Fibroblast of lung (primary cell): ENCODE measurements at places on chromosomes 11 and 22. TPM values are rescaled to one million over a fixed set of nuclear protein-coding genes. Genes with fewer than 3 reads are reported as not detected.
A peak's percentile ranks its signal among the peaks of the same experiment; 100 is the strongest.

GRCh38 chr11:20835561-20835960 is 166.2 kb downstream of the NELL1 start:
- no peaks in the 10 kb centered on the region for H3K36me3 ChIP-seq
- DNase-seq: no peak
- H3K4me1 ChIP-seq: no peaks in the 10 kb centered on the region

DNA sequence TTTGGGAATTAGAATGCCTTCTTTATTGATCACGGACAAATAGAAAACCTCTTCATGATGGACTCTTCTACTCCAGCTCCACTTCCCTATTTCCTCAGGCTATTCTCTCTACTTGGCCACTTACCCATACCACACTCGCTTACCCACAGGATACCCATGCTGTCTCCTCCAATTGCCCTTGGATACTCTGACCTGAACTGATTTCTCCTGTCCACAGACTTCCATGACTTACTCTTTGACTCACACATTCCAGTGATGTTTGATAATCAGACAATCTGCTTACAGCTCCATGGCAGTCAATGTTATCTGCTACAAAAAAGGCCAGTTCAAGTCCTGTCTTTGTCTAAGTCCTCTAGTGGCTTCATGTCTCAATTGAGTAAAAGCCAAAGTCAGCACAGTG is 292.0 kb upstream of the CTSC start:
- no peaks in the 10 kb centered on the region for H3K27me3 ChIP-seq
- no peak overlapping the region for H3K27ac ChIP-seq
- H3K36me3 ChIP-seq: no peaks in the 10 kb centered on the region
- no peak for DNase-seq

GRCh38 chr11:19474954-19475721 is 234.4 kb upstream of the E2F8 start:
- no peak overlapping the region for H3K4me3 ChIP-seq
- no peaks in the 10 kb centered on the region for H3K36me3 ChIP-seq
- no peak for DNase-seq
- H3K27me3 ChIP-seq: peaks cover 1% of the 10 kb centered on the region
- H3K4me1 ChIP-seq: no peaks in the 10 kb centered on the region

- H3K27me3 ChIP-seq: no peaks in the 10 kb centered on the region
- H3K27ac ChIP-seq: no peak overlapping the region
- H3K4me3 ChIP-seq: no peak overlapping the region
- no peaks in the 10 kb centered on the region for H3K4me1 ChIP-seq
- no peak for DNase-seq
- no peaks in the 10 kb centered on the region for H3K36me3 ChIP-seq
Measured at GRCh38 chr22:47040486-47041270, 278.2 kb downstream of the TBC1D22A start.

Gene MUC5B
- not detected in 2 replicates for total RNA-seq

DNA sequence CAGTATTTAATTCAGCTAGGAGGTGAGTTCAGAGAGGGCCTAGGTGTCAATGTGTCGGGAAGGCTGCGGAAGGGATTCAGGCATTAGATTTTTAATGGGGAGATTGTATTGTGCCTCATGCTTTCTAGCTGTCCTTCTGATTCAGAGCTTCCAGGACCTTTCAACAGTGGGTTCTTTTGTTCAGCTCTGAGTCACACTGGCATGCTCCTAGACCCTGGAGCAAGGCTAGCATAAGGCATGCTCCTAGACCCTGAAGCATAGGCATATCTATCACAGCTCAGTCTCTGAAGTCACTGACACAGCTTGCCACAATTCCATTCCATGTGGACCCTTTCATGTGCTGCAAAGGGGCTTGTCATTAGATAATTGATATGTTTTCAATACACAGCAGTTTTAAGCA is 396.9 kb downstream of the RAB38 start:
- H3K36me3 ChIP-seq: no peaks in the 10 kb centered on the region
- no peak for DNase-seq
- no peak overlapping the region for H3K4me3 ChIP-seq
- no peaks in the 10 kb centered on the region for H3K4me1 ChIP-seq

DNA sequence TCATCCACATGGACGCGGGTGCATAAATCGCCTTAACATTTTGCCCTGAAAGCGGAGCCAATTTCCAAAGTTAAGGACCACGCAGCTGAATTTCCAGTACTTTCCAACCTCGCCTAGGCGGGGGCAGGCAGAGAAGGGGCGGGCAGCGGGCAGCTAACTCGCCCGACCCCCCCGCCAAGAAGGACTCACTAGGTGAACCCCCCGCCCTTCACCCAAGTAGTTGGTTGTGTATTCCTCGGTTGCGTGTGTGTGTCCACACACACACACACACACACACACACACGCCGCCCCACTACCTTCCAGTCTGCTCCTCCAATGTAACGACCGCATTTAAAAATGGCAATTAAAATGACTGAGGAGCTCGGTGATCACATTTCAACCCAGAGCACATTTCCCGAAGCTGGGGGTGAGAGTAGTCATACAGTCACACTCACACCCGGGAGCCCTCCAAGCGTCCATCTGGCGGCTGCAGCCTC is 1.4 kb downstream of the TENM4 start:
- peaks cover 5% of the 10 kb centered on the region for H3K4me1 ChIP-seq
- H3K4me3 ChIP-seq: peak overlapping the region; percentile 83
- H3K27me3 ChIP-seq: no peaks in the 10 kb centered on the region
- peak overlapping the region; percentile 91 for H3K27ac ChIP-seq
- DNase-seq: peak; percentile 51

GRCh38 chr11:6413791-6414201 is 5.1 kb downstream of the APBB1 start:
- H3K27ac ChIP-seq: no peak overlapping the region
- H3K27me3 ChIP-seq: no peaks in the 10 kb centered on the region
- DNase-seq: no peak
- H3K36me3 ChIP-seq: peaks cover 2% of the 10 kb centered on the region
- H3K4me3 ChIP-seq: no peak overlapping the region
- H3K4me1 ChIP-seq: peaks cover 3% of the 10 kb centered on the region

DNA sequence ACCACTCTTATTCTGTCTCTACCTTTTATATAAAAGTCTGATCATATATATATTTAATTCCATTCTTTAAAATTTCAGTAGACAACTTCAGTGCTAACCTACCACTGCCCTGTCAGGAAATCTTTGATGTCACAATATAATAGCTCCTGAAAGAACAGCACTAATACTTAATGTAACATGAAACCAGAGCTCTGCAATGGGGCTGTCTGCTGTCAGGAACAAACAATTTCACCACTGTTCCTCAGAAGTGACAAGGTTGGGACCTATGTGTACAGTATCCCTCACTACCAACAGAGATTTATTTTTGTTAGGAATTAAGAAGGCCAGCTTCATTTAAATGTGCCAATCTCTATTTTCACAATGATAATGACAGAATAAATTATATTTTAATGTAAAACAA is 165.5 kb upstream of the C11orf58 start:
- DNase-seq: no peak
- H3K4me3 ChIP-seq: no peak overlapping the region
- no peaks in the 10 kb centered on the region for H3K36me3 ChIP-seq
- no peaks in the 10 kb centered on the region for H3K4me1 ChIP-seq
- H3K27me3 ChIP-seq: no peaks in the 10 kb centered on the region
- H3K27ac ChIP-seq: no peak overlapping the region

- no peak overlapping the region for H3K27ac ChIP-seq
- H3K27me3 ChIP-seq: no peaks in the 10 kb centered on the region
- DNase-seq: no peak
- H3K4me3 ChIP-seq: no peak overlapping the region
- no peaks in the 10 kb centered on the region for H3K36me3 ChIP-seq
Measured at GRCh38 chr22:16932577-16932976, 75.4 kb downstream of the GAB4 start.

Gene RBMXL2
- under 0.01 TPM in 1 of 2 replicates, not detected in the other for total RNA-seq

GRCh38 chr22:37230673-37231405 is 13.2 kb downstream of the RAC2 start:
- peak; percentile 7 for DNase-seq
- no peak overlapping the region for H3K27ac ChIP-seq
- H3K4me3 ChIP-seq: no peak overlapping the region

DNA sequence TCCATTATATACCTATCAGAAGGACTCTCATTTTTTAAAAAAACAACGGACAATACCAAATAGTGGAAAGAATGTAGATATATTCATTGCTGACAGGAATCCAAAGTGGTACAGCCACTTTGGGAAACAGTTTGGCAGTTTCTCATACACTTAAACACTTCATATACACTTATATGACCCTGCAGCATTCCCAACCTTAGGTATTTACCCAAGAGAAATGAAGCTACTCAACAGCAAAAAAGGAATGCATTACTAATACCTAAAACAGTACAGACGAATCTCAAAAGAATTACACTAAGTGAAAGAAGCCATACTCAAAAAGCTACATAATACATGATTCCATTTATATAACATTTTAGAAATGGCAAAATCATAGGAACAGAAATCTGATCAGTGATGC is 51.5 kb downstream of the RBFOX2 start:
- no peak for DNase-seq
- H3K27ac ChIP-seq: no peak overlapping the region
- no peak overlapping the region for H3K4me3 ChIP-seq
- no peaks in the 10 kb centered on the region for H3K27me3 ChIP-seq
- H3K4me1 ChIP-seq: peaks cover 28% of the 10 kb centered on the region

Gene KIAA0930
- total RNA-seq: 20.5 and 30.9 TPM in 2 replicates

DNA sequence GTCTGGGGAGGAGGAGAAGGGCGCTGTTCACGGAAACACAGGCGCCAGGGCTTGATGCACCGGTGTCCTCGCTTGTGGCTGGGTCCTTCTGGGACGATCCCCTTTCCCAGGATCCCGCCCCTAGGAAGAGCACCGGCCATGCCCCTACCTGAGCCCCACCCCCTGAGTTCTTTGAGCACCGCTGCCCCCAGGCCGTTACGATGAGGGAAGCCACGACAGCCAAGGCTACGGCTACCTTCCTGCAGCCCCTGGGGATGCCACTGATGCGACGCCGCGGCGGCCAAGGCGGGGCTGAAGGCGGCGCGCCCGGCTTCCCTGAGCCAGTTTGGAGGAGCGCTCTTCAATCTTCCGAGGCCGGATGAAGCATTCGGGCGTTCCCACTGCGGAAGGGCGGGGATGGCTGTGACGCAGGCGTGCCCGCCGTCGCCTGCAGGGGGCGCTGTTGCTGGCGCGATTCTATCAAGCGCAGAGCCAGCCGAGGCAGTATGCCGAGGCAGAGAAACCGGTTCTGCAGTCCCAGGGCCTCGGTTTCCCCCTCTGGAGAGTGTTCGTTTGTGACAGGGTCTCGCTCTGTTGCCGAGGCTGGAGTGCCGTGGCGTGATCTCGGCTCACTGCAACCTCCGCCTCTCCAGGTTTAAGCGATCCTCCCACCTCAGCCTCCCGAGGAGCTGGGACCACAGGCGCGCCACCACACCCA is 9.7 kb upstream of the NEFH start:
- no peaks in the 10 kb centered on the region for H3K36me3 ChIP-seq
- H3K4me3 ChIP-seq: no peak overlapping the region
- DNase-seq: peak; percentile 20
- H3K27ac ChIP-seq: no peak overlapping the region

Gene KRTAP5-9
- total RNA-seq: not detected in 2 replicates

GRCh38 chr22:22045571-22046335 is 63.2 kb upstream of the TOP3B start:
- DNase-seq: no peak
- no peaks in the 10 kb centered on the region for H3K36me3 ChIP-seq
- no peak overlapping the region for H3K27ac ChIP-seq
- no peak overlapping the region for H3K4me3 ChIP-seq
- H3K4me1 ChIP-seq: no peaks in the 10 kb centered on the region

DNA sequence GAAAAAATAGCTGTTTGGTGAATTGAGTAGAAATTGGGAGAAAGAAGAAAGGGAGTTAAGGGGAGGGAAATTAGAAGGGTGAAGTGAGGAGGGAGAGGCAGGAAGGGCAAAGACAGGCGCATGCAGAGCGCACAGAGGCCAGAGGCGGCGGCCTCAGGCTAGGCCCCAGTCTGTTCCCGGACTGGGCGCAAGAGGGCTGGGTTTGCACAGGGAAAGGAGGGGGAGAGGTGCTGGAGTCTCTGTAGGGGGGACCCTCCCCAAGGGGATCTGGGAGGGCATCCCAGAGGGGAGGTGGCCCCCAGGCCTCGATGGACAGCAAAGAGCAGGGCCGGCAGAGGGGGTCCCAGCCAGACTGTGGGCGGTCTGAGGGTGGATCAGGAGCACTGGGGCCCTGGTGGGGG is 1.3 kb upstream of the FLRT1 start:
- no peak overlapping the region for H3K4me3 ChIP-seq
- no peaks in the 10 kb centered on the region for H3K36me3 ChIP-seq
- no peak for DNase-seq
- peaks cover 15% of the 10 kb centered on the region for H3K27me3 ChIP-seq
- no peaks in the 10 kb centered on the region for H3K4me1 ChIP-seq

Gene CST6
- 1.8 and 11.1 TPM in 2 replicates for total RNA-seq

DNA sequence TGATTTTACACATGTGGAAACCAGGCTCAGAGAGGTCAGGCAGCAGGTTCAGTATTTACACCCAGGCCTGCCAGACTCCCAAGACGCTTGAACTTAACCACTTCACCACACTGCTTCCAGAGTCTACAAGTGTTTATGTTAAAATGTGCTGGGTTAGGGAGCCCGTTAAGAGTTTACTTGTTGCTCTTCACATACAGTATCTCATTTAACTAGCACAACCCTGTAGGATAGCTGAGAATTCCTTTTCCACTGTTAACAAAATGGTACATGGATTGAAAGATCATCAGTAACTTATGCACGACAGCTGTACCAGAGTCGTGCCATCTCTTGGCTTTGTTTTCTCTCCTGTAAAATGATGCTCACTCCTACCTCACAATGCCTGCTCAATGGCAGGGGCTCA is 2.9 kb downstream of the SMCO4 start:
- no peak overlapping the region for H3K4me3 ChIP-seq
- H3K36me3 ChIP-seq: no peaks in the 10 kb centered on the region
- no peak overlapping the region for H3K27ac ChIP-seq
- DNase-seq: no peak
- peaks cover 7% of the 10 kb centered on the region for H3K4me1 ChIP-seq
- H3K27me3 ChIP-seq: peaks cover 3% of the 10 kb centered on the region

Gene CCS
- total RNA-seq: 41.6 and 42.4 TPM in 2 replicates

Gene HEPN1
- total RNA-seq: not detected in 2 replicates

DNA sequence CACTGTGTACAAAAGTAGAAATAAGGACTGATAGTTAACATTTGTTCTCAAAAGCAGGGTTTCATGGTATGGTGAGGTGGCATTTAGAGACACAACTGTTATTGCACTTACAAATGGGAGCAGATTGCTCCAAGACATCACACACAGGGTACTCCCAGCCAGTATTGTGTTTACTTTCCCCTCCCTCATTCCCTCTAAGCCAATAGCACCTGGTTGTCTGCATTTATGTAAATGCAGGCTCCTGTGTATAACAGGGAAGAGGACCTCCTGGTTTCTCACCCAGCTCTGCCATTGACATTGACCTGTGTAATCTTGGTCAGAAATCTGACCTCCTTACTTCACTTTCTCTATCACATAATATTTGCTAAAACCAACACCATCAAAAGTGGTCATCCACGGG is 154.4 kb downstream of the NAV2 start:
- DNase-seq: no peak
- H3K4me1 ChIP-seq: peaks cover 13% of the 10 kb centered on the region
- H3K36me3 ChIP-seq: peaks cover 2% of the 10 kb centered on the region
- no peak overlapping the region for H3K4me3 ChIP-seq
- no peaks in the 10 kb centered on the region for H3K27me3 ChIP-seq

GRCh38 chr11:85922367-85922766 is 67.2 kb downstream of the CCDC83 start:
- H3K4me3 ChIP-seq: no peak overlapping the region
- peaks cover 9% of the 10 kb centered on the region for H3K27me3 ChIP-seq
- no peaks in the 10 kb centered on the region for H3K36me3 ChIP-seq
- no peak for DNase-seq
- no peak overlapping the region for H3K27ac ChIP-seq

Gene PATL1
- 8.2 and 11.6 TPM in 2 replicates for total RNA-seq
